ENCODE measurements at places on chromosomes 11 and 22. TPM values are rescaled to one million over a fixed set of nuclear protein-coding genes. Genes with fewer than 3 reads are reported as not detected.

CLMP gene
- 0.14 TPM for total RNA-seq

APOL3 gene
- total RNA-seq = 37.8 TPM

MS4A15 gene
- not detected for total RNA-seq

RAG2 gene
- total RNA-seq = not detected

MS4A3 gene
- not detected for total RNA-seq

APIP gene
- 42.4 TPM for total RNA-seq

PHETA2 gene
- 0.74 TPM for total RNA-seq

DERL3 gene
- 7.3 TPM for total RNA-seq

CARNS1 gene
- 0.91 TPM for total RNA-seq

SULT4A1 gene
- not detected for total RNA-seq

NDUFC2 gene
- 183 TPM for total RNA-seq

MMP1 gene
- total RNA-seq = not detected

ME3 gene
- 6.0 TPM for total RNA-seq

SLC37A2 gene
- total RNA-seq = 0.57 TPM

PDXP gene
- 17.4 TPM for total RNA-seq

SYVN1 gene
- total RNA-seq = 19.2 TPM

PGR gene
- total RNA-seq = not detected

ART1 gene
- total RNA-seq = not detected

OR52E8 gene
- total RNA-seq = not detected

GGT5 gene
- total RNA-seq = not detected

HNRNPUL2 gene
- 61.5 TPM for total RNA-seq

SPON1 gene
- 0.25 TPM for total RNA-seq

CECR2 gene
- not detected for total RNA-seq

BTG4 gene
- not detected for total RNA-seq

FBLN1 gene
- total RNA-seq = not detected

OR52I1 gene
- not detected for total RNA-seq

ANGPTL5 gene
- not detected for total RNA-seq

TENM4 gene
- not detected for total RNA-seq

ALDH3B1 gene
- total RNA-seq = not detected

COA4 gene
- 87.8 TPM for total RNA-seq

IFITM10 gene
- total RNA-seq = 0.22 TPM

SLN gene
- not detected for total RNA-seq

FAM168A gene
- 13.0 TPM for total RNA-seq

LRRC74B gene
- total RNA-seq = not detected

PRRG4 gene
- total RNA-seq = 0.19 TPM

YPEL4 gene
- total RNA-seq = 0.54 TPM

WNT11 gene
- not detected for total RNA-seq

CD44 gene
- total RNA-seq = 405 TPM

MOGAT2 gene
- not detected for total RNA-seq

FAM180B gene
- total RNA-seq = not detected

ASCL2 gene
- not detected for total RNA-seq

PARVG gene
- 67.8 TPM for total RNA-seq

NXPE1 gene
- not detected for total RNA-seq

GGTLC2 gene
- not detected for total RNA-seq

RASL10A gene
- total RNA-seq = not detected

APOBEC3H gene
- total RNA-seq = 13.2 TPM

CD3D gene
- total RNA-seq = 259 TPM

MUS81 gene
- 54.7 TPM for total RNA-seq

UBQLNL gene
- total RNA-seq = 0.26 TPM

DNAJB7 gene
- total RNA-seq = not detected

Measured in activated naive CD4-positive, alpha-beta T cell treated with anti-CD3 and anti-CD28 coated beads for 36 hours (primary cell).